ENCODE measurements at places on chromosomes 4 and X.

GRCh38 chrX:78979789-78980464 lies 34.7 kb downstream of the P2RY10 start:
- DNase-seq: no peak

GRCh38 chr4:189845145-189845846 lies 95.4 kb upstream of the FRG1 start:
- DNase-seq: no peak

DNA sequence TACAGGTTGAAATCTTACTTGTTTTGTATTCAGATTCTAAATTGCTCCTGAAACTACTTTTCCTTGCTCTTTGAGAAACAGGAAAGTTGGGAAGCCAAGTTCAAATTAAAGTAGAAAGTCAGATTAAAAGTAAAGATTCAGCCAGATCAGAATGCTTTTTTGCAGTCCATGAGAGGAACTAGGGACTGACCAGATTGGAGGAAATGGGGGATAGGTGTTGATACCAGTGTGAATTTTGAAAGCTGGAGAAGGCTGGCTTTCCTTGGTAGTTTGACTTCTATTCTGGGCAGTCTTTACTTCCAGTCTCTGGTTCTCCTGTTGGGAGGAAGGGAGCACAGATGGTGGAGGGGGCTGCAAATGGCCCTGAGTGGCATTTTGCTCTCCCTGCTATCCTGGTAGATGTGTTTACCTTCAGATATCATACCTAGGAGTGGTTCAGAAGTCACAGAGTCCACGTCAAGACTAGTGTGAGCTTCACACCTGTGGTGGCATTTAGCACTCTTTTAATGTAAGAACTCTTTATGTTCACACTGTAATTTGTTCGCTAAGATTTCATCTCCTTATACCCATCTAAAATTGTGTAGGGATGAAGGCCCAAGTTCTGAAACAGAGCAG lies 68.8 kb downstream of the FNIP2 start:
- no peak for DNase-seq

DNA sequence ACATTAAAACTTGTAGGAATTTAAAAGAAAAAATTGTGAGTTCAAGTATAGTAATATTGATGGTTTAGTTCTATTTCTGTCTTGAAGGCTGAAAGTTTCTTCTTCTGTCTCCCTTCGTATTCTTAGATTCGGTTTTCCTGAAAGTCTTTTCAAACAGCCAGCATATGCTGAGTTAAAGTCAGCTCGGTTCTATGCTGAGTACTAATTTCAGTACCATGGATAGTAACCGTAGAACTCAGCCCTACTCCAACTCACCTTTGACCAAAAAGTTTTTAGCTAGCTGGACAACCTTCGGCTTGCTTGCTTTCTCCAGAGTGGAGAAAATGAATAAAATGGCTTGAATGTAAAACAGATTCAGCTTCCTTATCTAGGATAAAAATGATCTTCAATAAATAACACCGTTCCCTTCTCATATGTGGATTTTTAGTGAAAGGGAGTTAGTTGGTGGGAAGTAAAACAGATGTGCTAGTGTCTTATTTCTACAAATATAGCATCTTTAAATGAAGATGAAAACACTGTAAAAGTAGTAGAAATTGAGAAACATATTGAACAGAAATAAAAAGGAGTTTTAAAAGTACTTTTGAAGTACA lies 5.2 kb downstream of the POU4F2 start:
- DNase-seq: no peak

DNA sequence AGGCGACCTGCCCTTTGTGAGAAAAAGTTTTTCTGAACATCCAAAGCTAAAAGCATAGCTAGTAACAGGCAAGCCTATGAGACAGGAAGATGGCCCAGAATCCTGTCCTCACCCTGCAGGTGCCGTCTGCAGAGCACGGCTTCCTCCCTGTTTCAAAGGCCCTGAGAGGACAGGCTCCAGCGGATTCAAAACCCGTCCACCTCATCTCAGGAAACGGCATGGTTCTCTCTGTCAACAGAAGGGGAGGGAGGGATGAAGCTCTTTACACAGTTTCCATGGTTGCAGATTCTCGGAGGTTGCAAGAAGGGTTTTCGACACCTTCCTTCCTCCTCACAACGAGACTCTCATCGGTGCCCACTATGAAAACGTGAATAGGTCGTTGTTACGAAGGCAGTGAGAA lies 8.3 kb downstream of the PPP2R3B start:
- DNase-seq: no peak

GRCh38 chrX:136126872-136127406 lies 20.4 kb upstream of the FHL1 start:
- DNase-seq: no peak

All from germinal center (tissue), 1 donor.